Bone marrow (tissue), 2 donors: ENCODE measurements at places on chromosomes 13 and 19.

- DNase-seq = no peak
These were observed 17.2 kb upstream of the RFC3 start for GRCh38 chr13:33800646-33801186.

DNA sequence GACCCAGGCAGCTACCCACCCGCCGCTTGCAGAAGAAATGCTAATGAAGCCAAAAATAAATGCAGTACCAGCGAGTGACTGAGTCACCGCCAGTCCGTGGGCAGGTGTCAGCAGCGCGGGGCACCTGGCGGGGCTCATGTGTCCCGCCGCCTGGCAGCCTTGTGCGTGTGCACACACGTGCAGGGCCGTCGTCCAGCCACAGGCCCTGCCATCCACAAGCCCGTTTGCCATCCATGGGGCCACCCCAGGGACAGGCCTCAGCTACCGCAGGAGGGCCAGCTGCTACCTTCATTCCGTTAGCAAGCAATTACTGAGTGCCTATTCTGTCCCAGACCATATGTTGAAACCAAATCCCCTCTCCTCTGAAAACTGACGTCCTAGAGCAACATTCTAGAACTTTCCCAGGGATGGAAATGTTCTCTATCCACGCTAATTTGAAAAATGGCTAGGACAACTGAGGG, 20.5 kb downstream of the NCAN start:
- DNase-seq = no peak

DNA sequence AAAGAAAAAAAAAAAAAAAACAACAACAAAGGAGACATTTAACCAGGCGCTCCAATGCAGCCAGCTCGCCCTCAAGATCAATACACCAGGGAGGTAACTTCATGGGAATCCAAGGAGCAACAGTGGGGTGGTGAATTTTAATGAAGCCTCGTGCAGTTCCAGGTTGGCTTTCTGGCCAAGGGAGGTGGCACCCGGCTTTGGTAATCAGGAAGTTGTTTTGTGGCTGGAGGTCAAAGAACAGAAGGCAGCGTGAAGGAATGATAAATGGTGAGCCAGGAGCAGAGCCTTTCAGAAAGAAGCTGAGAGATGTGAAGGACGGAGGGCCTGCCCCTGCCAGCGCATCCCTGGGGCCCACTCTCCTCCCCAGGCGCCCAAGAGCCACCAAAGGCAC, 188.2 kb upstream of the TSC22D1 start:
- DNase-seq = no peak

- peak; percentile 51 for DNase-seq
These were observed 9.8 kb upstream of the ZNF627 start for GRCh38 chr19:11587302-11587974.

GRCh38 chr13:30806784-30807183, 71.4 kb downstream of the ALOX5AP start:
- no peak for DNase-seq

DNA sequence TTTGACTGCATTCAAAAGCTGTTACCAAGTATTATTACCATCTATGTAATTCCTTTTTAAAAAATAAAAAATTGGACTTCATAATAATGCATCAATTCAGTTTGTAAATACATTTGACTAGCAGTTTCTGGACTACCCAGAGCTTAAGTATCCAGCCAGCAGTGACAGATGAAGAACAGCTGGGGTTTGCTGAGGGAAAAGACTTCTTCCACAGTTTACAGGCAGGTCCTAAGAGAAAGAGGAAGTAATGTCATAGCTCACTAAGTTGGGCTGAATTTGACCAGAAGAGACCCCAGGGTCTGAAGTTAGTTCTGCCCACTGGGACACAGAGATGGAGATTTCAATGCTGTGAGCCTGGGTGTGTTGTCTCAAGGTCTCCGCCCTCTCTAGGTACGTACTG, 96.4 kb downstream of the MBNL2 start:
- no peak for DNase-seq

GRCh38 chr13:31891472-31891871, 140.1 kb upstream of the FRY start:
- no peak for DNase-seq

GRCh38 chr19:16386619-16387240, 62.1 kb downstream of the KLF2 start:
- DNase-seq = peak; percentile 9

- DNase-seq = no peak
These were observed 433.0 kb downstream of the TSHZ3 start for GRCh38 chr19:30916238-30916637.

- no peak for DNase-seq
These were observed 7.5 kb upstream of the DACH1 start for GRCh38 chr13:71874458-71874857.

DNA sequence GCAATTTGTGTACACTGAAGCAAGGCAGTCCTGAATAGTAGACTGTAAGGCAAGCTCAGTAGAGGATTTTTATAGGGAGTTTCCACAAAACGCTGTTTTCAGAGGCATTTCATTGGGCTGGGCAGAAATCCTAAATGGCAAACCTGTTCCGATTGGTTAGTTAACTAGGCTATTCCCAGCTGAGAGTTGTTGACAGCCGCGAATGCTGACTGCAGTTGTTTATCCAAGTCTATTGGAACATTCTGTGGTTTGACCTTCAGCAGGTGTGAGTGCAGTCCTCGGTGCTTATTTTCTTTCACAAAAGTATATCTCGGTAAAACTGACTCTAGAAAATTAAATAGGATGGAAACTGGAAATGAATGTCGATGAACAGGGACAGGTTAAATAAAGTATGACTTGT, 45.4 kb downstream of the TPT1 start:
- DNase-seq = no peak

DNA sequence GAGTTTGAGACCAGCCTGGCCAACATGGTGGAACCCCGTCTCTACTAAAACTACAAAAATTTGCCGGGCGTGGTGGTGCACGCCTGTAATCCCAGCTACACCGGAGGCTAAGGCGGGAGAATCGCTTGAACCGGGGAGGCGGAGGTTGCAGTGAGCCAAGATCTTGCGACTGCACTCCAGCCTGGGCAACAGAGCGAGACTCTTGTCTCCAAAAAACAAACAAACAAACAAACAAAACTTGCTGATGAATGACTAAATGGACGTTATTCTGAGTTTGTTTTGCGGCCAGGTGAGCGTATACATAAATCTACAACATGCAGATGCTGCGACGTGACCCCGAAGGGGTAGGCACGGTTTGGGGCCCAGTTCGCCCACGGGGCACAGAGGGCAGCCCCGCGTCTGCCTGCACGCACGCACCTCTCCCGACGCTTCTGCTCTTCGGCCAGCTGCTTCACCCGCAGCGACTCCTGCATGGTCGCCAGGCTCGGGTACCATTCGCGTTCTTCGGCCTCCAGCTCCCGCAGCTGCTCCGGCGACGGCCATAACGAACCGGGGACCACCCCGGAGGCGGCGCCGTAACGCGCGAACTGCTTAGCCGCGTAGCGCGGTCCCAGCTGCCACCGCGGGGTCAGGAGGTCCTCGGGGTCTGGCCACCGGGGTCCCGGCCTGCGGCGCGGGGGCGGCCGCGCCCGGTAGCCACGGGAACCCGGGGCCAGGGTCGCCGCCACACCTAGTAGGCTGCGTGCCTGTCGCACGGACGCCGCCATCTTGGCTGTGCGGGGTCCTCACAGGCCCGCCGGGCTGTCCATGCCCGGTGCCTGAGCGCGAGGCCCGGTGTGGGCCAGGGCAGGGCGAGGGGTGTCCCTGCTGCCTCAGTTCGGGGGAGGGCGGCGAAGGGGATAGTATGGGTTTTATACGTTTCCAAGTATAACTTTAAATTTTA, at the start of gene GADD45GIP1:
Gene GADD45GIP1 (minus strand): TSS at position 778 of the 943 bp plus-strand sequence. CDS start 11 bp downstream, at position 767.
- DNase-seq = peak; percentile 46

DNA sequence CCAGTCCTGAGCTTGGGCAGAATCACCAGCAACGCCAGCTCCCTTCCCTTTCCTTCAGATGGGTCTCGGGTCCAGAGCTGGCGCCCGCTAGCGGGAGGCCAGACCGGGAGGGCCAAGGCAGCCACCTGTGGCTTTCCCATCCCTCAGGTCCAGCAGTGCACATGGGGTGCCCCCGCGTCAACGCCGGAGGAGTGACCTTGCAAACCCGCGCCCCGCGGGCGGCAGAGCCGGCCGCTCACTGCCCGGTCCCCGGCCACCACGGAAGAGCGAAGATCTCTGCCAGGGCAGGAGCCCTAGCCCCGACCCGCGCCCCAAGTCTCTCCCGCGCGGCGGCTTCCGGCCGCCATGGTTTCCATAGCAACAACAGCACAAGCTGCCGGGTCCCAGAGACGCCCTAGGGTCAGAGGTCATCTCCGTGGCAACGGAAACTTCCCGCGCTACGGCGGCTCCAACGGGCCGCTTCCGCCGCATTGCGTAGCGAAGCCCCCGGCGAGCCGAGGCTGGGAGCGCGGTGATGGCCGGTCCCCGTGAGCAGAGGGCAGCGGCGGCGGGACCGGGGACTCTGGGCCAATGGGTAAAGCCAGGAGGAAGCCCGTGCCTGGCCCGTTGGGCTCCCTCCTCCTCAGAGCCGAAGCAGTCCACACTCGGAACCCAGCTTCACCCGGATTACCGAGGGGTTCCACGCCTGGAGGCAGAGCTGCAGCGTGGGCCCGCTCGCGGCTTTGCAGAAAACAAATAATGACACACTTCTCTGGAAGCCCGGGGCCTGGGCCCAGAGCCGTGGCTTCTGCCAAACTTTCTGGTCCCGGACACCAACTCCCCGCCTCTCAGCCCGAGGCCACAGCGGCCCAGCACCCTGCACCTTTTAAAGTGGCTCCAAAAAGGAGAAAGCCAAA, 7.4 kb downstream of the FGF14 start:
- peak; percentile 16 for DNase-seq

DNA sequence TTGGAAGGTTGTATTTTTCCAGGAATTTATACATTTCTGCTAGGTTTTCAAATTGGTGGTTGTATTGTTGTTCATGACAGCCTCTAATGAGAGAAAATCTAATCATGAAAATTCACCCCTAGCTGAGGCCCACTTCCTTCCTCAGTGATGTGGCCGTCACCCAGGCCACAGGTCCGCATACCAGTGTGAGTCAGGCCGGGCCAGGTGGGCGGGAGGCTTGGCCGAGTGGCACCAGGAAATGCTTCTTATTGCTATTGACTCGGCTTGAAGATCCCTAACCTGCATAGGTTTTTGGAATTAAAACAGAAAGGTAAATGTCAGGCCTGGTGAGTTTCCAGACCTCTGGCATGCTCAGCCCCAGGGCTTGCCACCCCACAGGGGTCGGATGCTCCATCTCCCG, 88.7 kb downstream of the SCGB2B2 start:
- DNase-seq = no peak

DNA sequence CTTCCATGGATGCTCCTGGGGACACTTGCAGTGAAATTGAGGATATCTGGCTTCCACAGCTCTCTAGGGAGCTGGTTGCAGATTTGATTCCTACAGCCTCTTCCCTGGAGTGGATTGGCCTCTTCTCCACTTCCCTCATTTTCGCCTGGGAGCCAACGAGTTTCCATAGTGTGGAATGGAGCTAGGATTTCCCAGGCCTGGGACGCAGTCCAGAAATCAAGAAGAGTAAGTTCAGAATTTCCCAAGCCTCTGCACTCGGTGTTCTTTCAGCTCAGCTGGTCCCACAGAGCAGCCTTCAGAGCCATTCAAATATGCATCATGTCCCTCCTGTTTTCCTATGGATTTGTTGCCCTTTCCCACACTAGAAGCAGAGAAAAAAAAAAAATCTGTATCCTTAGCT, 68.2 kb downstream of the RAP2A start:
- DNase-seq = no peak

DNA sequence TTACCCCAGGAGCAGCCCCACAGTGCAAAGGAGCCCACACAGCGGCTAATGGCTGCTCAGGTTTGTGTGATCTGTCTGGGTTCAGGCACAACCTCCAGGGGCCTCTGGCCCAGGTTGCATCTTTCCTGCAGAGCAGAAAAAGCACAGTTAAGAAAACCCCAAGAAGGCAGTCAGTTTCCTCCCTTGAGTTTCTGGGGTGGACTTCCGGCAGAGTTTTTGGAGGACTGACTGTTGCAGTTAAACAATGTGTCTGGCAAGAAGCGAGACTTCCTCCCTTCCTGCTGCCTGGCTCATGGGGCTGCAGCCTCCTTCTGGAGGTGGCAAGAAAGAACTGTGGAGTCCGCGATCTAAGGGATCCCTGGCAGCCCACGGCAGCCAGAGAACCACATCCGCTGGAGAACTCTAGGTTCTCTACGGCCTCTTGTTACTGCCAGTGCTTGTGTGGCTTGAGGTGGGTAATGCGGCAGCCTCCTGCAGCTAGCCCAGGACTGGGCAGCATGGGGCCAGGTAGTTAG, 114.4 kb downstream of the ZDHHC20 start:
- peak; percentile 5 for DNase-seq

- no peak for DNase-seq
These were observed 45.7 kb downstream of the NFIC start for GRCh38 chr19:3412066-3412465.

DNA sequence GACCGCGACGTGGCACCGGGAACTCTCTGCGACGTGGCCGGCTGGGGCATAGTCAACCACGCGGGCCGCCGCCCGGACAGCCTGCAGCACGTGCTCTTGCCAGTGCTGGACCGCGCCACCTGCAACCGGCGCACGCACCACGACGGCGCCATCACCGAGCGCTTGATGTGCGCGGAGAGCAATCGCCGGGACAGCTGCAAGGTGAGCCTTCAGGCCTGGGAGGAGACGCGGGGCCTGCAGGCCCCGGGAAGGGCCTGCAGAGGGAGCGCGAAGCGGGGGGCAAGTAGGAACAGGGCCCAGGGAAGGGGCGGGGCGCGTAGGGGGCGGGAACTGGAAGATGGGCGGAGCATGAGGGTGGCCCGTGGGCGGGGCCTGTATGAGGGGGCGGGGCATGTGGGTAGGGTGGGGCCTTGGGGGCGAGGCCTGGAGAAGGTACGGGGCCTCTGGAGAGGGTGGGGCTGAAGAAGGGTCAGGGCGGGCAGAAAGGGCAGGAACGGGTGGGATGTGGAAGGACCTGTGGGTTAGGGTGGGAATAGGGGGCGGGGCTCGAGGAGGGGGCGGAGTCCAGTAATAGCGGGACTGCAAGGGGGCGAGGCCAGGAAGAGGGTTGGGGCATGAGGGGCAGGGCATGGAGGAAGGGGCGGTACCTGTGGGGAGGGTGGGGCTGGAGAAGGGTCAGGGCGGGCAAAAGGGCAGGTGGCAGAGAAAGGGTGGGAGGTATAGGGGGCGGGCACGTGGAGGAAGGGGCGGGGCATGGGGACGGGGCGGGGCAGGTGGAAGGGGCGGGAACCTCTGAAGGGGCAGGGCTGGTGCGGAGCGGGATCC, 2.5 kb downstream of the CFD start:
- DNase-seq = peak; percentile 64

GRCh38 chr19:17340871-17341357, 3.6 kb downstream of the GTPBP3 start:
- no peak for DNase-seq

GRCh38 chr13:76651286-76651685, 234.9 kb downstream of the KCTD12 start:
- no peak for DNase-seq

GRCh38 chr19:45567609-45568008, 17.0 kb downstream of the OPA3 start:
- no peak for DNase-seq

DNA sequence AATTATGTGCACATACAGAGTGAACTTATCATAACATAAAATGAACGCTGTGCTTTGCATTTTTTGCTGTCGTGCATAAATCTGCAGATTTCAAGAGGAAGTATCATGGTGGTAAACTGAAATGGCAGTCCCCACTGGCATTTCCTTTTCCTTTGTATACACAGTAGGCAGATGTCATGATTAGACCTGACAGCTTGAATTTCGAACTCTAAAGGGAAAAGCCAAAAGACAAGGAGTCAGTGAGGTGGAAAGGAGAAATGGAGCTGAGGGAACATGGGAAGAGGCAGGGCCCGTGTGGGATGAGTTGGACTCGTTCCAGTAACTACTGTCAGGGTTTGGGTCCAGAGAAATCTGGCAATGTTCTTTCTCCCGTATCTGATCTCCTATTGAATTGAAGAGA, 454.1 kb upstream of the SGCG start:
- no peak for DNase-seq
